A549 treated with RU486 at 1 μM for 4 hours (cell line): ENCODE measurements at places on chromosomes 6 and 20. TPM values are rescaled to one million over a fixed set of nuclear protein-coding genes. Genes with fewer than 3 reads are reported as not detected.

Gene PTK6
- 1.8 to 3.3 TPM (median 2.4 TPM) in 5 replicates for total RNA-seq

Gene MROH8
- 0.81 to 2.2 TPM (median 1.0 TPM) in 5 replicates for total RNA-seq

Gene SYNE1
- 33.3 to 41.8 TPM (median 34.8 TPM) in 5 replicates for total RNA-seq

Gene HSPA12B
- total RNA-seq: 0.29 to 0.43 TPM (median 0.34 TPM) in 5 replicates

Gene ZBTB22
- 2.8 to 4.1 TPM (median 3.2 TPM) in 5 replicates for total RNA-seq

Gene TREML2
- total RNA-seq: not detected in 5 replicates

Gene DEFB116
- not detected in 5 replicates for total RNA-seq

Gene MAP3K7
- 8.5 to 13.0 TPM (median 12.8 TPM) in 5 replicates for total RNA-seq

Gene CCM2L
- 0.47 to 0.67 TPM (median 0.56 TPM) in 5 replicates for total RNA-seq

Gene DSP
- total RNA-seq: 33.8 to 56.5 TPM (median 45.3 TPM) in 5 replicates

Gene PTCRA
- total RNA-seq: not detected in 5 replicates

Gene DEFB119
- total RNA-seq: not detected in 5 replicates

Gene USP49
- total RNA-seq: 0.69 to 1.4 TPM (median 1.2 TPM) in 5 replicates
